ENCODE measurements at places on chromosomes 7 and 10. TPM values are rescaled to one million over a fixed set of nuclear protein-coding genes. Genes with fewer than 3 reads are reported as not detected.

The CCNY gene
- 54.9 TPM for total RNA-seq

The CCDC172 gene
- total RNA-seq, result not detected

The CALML3 gene
- total RNA-seq, result not detected

The IQUB gene
- not detected for total RNA-seq

The DDIT4 gene
- total RNA-seq, result 189 TPM

The ITIH5 gene
- not detected for total RNA-seq

The INPP5F gene
- total RNA-seq, result 15.4 TPM

The NME8 gene
- total RNA-seq, result not detected

Measured in natural killer cell treated with Interleukin-12 subunit alpha and Interleukin-12 subunit beta and Interleukin-15 and Interleukin-18, amount 100 ng/mL, for 72 hours (primary cell).